ENCODE measurements at places on chromosomes 2 and 18.

DNA sequence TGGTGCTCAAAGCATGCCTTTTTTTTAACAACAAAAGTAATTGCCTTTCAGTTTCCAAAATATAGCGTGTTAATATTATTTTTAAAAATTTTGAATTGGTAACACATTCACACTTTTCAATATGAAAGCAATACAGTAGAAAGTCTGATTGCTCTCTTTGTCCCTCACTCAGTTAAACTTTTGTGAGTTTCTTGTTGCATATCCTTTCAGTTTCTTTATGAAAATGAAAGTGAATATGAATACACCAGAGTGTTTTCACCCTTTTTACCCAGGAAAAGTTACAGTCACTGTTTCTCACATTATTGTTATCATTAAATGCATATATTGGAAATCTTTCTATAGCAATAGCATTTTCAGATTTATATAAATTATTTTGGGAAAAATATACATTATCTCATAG, 377.4 kb upstream of the CRIM1 start:
- no peak for DNase-seq

DNA sequence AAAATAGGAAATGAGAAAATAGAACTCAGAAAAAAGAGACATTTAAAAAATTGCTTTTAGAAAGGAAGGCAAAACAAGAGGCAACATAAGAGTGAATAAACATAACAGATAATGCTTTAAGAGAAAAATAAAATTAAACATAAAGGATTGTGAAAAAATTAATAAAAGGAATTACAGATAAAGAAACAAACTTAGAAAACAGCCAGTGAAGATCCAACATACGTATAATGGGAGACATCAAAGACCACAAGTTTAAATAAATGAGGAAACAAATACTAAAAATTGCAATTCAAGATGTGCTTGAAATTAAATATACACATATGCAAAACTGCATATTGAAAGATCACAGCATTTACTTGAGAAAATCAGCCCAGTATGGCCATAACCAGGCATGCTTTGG, 448.9 kb downstream of the NBAS start:
- DNase-seq: no peak

DNA sequence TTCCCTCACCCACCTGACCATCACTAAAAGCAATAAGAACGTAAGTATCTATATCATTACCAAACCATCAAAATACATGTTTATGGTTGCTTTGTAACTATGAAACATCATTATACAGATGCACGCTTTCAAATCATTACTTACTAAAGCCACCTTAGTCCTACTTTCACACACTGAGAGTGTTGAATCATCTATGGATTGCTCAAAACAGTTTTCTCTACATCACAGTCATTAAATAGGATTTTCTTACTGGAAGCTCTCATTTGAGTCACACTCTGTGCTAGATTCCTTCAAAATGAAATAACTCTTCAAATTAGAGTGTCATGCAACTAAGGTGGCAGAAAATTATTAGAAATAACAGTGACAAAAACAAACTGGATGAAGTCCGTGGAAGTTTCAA, 878.4 kb downstream of the CPS1 start:
- DNase-seq: no peak

- no peak for DNase-seq
These were observed 437.2 kb upstream of the KLHL29 start for GRCh38 chr2:22947741-22948140.

DNA sequence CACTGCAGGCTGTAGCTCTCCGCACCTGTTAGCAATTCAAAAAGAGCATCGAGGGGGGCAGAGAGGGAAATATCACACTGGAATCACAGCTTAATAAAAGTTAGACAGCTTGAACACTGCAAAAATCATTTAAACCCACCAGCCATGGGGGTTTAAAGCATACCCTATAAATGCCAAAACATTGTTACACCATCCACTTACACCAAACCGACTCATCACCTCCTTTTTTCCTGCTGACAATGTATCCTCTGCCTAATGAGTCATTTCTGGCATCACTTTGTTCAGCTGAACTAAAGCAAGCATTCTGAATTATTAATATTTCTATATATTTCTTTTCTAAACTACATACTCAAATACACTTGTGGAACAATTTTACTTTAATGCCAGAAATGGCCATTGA, 21.6 kb downstream of the MC4R start:
- no peak for DNase-seq

DNA sequence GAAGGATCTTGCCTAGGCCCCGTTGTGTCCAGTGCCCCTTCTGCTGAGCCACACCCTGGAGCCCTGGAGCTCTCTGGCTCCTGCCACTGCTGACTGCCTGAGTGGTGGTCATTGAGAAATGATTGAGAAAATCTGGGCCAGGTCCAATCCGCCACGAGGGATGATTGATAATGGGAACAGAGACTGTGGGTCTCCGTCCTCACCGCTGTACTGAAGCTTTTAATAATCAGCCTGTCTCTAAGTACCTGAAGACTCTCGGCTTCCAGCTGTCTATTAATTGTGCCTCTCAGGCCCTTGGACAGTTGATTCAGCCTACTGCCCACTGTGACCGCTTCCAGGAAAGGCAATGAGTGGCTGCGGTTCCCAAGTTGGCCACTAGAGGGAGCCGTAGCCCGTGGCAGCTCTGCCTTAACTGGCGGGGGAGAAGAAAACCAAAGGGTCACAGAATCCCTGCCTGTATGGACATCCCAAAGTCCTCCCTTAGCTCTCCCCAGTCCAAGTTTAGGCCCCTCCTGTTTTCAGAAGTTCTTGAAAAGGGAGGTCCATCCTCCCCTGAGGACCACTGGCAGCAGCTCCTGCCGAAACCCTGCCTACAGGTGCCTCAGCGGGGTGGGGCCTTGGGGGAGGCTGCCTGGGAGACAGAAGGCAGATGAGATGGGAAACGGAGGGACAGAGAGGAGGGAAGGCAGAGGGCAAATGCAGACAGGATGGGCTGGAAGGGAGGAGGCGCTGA, 213.6 kb downstream of the TNS1 start:
- DNase-seq: peak; percentile 55

DNA sequence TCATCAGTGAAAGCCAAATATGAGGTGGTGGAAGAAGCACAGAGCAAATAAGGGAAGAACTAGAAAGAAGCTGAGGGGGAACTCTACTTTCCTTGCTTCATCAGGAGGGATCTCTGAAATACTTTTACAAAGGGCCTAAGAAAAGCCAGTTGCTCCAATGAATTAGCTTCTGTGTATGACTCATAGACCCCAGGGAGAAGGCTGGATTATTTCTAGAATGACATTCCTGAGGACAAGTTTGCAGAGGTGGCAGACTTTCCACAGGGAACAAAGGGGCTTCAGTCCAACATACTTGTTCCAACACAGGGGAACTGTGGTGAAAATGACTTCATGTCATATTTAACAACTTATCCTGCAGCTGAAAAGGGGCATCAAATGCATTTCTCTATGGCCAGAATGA, 29.0 kb downstream of the DOK1 start:
- DNase-seq: no peak

- DNase-seq: no peak
These were observed 98.4 kb downstream of the UXS1 start for GRCh38 chr2:106095478-106096298.

GRCh38 chr18:78770823-78771139, 208.8 kb upstream of the SALL3 start:
- no peak for DNase-seq

DNA sequence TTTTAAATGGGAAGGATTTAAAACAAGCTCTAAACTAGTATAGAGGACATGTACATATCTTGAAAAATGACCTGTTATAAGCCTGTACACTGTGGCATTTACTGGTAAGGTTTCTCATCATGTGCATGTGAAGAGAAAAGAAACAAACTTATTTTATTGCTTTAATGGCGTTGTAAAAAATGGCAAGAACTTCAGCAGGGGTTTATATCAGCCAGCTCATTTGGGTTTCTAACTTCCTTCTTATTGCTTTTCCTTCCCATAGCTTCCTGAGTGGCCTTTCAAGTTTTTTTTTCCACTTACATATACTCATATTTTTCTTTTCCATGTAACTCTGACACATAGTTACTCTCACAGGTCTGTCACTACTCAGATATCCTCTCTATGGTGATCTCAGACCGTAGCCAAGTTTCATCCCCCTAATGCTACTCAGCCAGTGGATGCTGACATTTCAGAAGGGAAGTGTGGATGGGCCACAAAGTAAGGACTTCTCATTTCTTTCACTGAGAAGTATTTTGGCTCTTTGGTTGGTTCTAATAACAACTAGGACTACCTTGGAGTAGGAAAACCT, 198.2 kb downstream of the PARD3B start:
- DNase-seq: no peak

DNA sequence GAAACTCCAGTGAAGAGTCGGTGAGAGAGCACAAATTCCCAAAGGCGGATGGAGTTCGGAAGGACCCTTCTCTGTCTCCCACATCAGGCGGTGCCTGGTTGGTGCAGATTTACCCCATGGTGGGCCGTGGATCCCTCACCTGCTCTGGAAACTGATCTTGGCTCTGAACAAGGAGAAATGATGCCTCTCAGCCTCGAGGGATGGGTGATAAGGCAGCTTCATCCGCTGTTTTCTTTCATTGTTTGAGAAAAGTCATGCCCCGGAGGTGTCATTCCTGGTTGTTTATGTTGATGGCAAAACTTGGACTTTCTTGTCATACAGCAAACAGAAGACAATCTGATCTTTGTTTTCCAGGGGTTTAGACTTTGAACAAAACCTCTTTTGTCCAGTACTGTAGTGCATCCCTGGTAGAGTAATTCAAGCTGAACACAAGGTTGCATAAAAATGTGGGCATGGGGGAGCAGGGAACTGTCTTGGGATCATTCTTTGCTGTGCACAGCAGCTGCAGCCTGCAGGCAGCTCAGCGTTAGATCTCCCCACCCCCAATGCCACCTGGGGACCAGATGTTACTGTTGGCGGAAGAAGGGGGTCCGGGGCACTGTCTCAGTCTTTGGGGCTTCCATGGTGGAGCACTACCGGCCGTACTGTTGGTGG, 81.3 kb downstream of the NFATC1 start:
- no peak for DNase-seq

GRCh38 chr18:11767935-11768334, 78.9 kb downstream of the GNAL start:
- no peak for DNase-seq

DNA sequence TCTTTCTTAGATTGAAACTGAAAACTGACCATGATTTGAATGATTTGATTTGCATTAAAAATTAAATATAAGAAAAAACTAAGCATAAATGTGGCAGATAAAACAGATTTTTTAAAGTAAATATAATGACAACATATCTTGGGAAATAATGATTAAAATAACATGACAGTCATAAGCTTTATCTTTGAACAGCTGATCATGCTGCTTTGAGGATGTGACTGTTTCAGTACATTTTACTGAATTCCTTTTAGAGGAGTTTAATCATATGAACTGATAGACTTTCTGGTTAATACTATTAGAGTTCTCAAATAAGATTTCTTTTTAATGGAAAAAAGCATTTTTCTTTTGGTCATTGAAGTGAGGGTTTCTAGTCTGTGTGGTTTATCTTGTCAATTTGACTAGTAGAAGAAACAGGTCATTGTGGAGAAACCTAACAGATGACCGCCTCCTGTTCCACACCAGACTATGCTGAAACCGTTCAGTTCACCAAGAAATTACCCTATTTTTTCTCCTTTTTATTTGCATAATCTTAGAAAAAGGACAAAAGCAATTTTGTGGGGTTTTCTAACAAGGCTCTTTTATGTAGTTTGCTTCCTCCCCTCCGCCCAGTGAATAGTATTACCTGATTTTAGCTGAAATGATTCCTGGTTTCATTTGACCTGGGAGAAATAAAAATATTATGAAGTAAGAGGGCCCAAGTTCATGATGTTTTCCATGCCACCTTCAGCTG, 262.1 kb downstream of the PTGR3 start:
- no peak for DNase-seq

DNA sequence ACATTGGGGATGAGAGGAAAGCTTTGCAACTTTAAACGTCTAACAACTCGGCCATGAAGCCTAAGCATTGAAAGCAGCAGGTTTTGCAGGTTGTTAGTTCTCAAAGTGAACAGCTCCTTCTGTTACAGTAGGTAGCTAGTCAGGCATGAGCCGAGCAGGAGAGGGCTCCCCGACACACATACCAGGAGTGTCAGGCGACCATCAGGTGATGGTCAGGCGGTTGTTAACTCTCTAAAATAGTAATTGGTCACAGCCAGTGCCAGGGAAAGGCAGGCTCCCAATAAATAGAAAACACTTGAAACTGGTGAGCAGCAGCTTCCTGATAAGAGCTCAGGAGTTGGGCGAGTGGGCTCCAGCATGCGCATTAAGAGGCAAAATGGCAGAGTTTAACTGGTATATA, 53.5 kb upstream of the DAPL1 start:
- DNase-seq: no peak

DNA sequence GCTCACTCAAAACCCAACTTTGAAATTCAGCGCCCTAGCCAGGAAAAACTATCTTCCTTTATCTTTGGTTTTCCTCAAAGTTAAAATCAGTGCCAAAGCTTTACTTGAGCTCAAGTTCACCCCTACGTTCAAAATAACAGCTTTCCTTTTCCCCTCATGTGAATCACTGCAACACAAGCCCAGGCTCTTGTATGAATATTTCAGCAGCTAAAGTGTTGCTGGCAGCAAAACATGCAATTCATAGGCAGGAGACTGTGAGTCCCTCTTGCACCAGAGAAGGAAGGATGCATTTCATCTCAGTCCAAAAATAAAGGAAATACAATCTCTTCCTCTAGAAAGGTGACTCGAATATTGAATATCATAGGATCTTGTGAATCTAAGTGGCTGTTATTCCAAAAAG, 461.3 kb upstream of the SOX11 start:
- no peak for DNase-seq

DNA sequence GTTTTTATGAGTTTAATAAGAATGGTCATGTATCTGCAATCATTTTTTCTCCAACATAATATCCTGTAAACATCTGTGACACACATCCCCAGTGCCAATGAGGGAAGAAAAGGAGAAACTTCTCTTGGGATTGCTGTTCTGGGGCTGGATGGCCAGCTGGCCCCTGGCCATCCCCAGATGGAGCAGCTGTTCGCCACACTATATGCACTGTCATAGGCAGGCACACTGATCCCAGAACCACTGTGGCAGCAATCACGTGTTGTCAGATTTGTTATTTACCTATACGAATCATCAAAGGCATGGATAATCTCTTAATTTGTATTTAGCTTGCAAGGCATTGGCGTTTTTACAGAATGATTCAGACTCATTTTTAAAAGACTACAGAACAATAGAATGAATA, 167.6 kb upstream of the ACAA2 start:
- no peak for DNase-seq

DNA sequence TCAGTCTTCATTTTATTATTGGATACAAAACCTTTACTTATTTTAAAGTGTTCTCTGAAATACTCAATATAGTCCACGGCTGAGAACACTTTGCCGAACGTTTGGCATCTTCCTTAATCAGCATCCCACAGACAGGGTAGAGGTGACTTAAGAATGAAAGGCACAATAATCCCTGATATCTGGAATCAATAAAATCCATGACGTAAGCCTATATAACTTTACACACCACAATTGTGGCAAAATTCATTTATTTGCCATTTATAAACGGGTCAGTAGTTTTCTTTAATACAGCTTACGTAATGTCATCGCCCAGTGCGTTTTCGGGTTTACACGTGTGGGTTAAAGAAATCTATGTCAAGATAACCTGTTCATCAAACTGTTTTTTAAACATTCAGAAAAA, 1.3 kb downstream of the MGAT4A start:
- no peak for DNase-seq

GRCh38 chr18:28045176-28045810, 131.6 kb downstream of the CDH2 start:
- DNase-seq: no peak
